ENCODE measurements at places on chromosomes 5 and 9.

DNA sequence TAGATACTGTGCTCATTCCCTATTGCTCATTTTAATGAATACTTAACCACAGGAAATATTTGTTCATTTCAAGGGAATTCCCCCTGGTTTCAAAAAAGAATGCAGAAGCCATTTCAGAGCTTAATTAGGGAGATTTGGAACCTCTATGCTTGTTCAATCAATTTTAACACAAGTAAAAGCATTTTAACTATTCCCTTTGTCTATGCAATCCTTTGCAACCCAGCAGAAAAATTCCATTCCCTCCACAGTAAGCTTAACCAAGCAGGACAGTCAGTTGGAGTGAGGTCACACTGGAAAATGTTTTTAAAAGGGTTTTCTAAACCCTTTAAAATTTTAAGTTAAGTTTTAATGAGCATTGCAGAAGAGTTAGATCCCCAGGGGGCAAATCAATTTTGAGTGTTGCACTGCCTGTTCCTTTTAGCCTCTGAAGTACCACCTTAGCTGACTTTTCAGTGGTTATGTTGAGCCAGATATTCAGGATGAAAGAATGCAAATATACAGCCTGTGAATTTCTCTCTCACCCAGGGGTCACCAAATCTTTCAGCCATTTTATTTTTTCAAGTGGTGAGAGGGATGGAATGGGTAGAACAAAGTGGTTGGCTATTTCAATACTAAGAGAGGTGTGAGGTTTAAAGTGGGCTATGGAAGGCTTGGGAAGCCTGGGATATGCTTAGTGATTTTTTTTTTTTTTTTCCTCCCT is 356.2 kb upstream of the NUDT12 start:
- DNase-seq = no peak

DNA sequence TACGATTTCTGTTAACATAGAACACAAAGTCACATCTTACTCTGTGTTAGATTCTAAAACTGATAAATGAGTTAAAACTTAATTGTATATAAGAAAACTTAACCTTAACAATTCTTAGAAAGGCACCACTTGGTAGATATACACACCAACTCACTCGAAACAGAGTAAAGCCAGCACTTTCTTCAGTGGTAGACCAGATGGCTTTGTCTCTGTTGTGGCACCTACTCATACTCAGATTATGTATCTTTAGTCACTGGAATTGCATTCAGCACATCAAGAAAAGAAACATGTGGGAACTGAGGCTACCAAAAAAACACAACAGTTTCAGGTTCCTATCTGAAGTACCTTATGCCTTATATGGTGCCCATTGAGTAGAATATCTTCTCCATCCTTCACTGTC is 192.5 kb downstream of the ZNF608 start:
- no peak for DNase-seq

DNA sequence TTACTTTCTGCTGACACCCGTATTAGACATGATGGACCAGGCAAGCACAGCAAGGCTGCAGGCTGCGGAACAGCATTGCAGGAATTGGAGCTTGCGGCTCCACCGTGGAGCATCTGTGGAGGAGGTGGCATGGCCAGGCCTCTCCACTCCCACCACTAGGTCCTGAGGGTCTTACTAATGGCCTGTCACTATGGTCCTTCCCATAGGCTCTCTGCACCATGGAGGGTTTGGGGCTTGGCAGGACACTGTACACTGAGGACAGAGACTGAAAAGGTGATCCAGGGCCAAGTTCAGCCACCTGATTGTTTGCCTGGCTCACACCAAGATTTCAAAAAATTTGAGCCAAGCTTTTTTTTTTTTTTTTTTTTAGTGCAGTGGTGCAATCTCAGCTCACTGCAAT is 14.3 kb upstream of the ZBTB43 start:
- no peak for DNase-seq

GRCh38 chr9:127682351-127683136 is 24.2 kb upstream of the CFAP157 start:
- no peak for DNase-seq

DNA sequence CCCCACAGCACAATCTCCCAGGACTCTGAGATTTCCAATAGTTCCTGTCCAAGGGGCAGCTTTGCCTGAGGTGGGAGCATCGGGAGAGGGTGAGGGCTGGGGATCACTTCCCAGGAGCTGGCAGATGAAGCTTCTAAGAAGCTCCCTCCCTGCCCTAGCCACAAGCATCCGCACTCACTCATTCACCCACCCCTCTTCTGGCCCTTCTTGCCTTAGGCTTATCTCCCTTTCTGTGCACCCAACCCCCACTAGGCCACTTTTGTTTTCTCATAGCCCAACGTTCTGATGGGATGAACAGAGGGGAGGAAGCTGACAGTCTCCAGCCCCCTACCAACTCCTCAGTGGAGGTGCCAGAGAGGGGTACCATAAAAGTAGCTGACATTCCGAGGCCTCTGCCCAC is 3.7 kb upstream of the PCDH1 start:
- DNase-seq = no peak

GRCh38 chr5:155049569-155050383 is 36.2 kb downstream of the KIF4B start:
- DNase-seq = no peak

DNA sequence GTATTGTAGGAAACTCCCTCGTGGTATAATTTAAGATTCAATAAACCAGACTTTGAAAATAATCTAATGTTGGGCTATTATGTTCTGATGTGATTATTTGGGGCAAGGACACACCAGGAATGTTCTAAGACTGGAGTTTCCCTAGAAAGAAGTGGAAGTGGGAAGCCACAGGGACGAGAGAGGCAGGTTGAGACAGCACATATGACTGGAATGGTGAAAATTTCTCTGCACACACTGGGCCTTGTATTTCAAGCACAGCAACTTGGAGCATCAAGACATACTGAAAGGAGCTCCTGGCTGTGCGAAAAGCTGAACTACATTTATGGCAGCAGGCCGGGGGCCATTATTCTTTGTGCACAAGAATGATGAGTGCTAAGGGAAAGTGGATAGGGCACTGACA is 98.2 kb downstream of the CETN3 start:
- DNase-seq = no peak

- DNase-seq = no peak
Observed at GRCh38 chr5:173858670-173859407, 29.3 kb upstream of the CPEB4 start.

GRCh38 chr9:134853893-134854292 is 26.7 kb upstream of the FCN2 start:
- DNase-seq = no peak

DNA sequence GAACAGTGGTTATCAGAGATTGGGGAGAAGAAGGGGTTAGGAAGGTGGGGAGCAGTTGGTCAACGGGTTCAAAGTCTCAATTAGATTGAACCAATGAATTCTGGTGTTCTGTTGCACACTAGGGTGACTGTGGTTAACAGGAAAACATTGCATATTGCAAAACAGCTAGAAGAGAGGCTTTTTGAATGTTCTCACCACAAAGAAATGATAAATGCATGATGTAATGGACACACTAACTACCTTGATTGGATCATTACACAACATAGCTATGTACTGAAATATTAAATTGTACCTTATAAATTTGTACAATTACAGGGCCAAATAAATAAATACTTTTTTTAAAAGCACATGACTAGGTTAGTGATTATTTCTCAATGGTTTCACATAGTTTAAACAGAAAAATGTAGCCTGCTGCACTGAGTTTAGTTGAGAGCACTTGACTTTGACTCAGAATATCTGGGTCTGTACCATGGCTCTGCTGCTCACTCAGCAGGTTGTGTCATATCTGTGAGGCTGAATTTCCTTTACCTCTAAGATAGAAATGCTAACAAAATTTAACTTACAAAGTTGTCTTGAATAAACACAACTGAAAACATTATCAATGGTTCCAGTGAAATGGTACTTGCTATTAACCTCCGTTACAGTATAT is 30.4 kb downstream of the NUDT12 start:
- DNase-seq = no peak

DNA sequence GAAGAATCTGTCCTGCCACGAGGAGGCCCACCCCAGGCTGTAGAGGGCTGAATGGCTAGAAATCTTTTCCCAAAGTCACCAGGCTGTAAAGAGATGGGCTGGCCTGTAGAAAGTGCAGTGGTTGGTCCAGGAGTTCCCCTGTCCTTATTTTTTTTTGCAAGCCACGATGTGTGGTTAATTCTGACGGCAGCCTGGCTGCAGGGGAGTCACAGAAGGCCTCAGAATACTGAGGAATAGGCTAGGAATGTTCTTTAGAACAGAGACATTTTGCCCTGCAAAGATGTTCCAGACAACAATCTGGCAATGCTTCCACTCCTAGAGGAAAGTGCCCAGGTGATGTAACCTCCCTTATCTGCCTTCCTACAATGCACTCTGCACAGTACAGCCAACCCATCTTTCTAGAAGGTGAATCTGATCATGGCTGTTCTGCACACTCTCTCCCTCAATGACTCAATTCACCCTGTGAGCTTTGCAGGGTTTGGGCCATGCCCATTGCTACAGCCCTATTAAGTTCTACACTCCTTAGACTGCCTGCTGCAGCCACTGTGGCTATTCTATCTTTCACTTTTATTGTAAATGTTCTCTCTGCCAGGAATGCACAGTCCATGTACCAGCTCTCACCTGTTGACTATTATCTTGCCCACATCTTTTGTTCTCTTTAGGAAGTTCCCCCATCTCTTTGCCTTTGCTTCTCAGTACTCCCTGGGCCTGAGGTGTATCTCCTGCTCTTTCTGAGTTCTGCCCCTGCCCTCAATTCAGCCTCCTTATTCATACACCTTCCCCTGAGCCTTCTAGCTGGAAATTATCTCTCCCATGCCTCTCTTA is 377.8 kb upstream of the CLINT1 start:
- no peak for DNase-seq

DNA sequence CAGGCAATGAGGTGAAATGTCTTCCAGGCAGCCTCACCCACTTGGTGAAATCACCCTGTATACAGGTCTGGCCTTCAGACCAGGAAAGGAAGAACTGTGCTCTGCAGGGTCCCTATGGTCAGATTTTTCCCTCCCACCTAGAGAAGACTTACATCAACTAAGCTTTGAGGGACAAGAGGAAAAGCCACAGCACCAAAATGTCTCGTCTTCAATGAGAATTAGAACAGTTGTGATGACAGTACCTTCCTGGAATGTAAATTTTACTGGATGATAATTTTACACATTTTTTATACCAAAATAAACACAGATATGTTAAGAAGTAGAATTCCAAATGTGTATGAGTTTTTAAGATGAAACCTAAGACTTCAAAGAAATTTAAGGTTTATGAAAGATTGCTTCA is 283.9 kb downstream of the SPOCK1 start:
- no peak for DNase-seq

DNA sequence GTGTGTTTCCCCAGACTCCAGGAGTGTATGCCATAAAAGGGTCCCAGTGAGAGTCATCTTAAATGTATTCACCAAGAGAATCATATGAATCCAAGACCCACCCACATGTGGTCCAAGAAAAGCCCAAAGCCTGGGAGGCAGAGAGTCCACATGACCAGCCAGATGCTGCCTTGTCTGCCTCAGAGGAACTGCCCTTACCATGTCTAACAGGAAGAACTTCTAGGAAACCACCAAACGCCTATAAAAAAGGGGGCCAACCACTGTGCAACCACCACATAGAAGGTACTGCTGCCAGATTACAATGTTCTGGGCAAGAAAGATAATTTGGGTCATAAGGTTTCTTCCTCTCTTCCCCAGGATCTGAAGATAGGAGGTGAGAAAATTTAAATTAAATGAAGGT is 129.8 kb upstream of the SLC24A2 start:
- no peak for DNase-seq

DNA sequence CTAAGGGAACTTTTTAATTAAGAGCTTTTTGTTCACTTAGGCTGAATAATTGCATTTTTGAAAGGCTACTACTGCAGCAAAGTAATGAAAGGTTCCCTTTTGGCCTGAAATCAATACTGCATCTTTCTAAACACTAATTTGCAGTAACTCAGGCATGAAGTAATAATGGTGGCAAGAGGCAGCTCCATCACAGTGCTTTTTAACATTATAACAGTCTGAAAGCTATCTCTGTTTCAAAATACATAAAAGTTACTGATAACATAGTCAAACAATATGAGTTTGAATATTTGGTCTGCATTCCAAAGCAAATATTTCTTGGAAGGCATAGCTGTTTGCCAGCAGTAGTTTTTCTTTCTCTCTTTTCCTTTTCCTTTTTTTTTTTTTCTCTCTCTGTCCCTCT is 113.4 kb downstream of the FBN2 start:
- DNase-seq = no peak
